ENCODE measurements at places on chromosomes 6 and 20.

DNA sequence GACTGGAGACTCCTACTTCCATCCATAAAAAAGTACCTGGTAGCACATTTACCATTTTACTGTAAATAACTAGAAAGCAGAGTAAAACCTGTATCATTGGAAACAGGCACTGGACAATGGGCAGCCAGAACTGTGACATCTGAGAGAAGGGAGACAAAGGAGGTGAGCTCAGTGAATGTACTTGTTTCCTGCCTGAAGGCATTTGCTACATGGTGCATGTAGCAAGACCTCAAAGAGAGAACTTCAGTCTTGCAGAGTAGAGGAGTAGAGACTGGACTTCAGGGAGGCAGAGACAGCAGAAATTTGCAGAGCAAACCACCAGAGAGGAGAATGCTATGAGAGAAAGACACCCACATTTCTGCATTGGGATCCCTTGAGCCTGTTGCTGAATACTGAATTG, 171.0 kb upstream of the CCN2 start:
- DNase-seq: no peak

DNA sequence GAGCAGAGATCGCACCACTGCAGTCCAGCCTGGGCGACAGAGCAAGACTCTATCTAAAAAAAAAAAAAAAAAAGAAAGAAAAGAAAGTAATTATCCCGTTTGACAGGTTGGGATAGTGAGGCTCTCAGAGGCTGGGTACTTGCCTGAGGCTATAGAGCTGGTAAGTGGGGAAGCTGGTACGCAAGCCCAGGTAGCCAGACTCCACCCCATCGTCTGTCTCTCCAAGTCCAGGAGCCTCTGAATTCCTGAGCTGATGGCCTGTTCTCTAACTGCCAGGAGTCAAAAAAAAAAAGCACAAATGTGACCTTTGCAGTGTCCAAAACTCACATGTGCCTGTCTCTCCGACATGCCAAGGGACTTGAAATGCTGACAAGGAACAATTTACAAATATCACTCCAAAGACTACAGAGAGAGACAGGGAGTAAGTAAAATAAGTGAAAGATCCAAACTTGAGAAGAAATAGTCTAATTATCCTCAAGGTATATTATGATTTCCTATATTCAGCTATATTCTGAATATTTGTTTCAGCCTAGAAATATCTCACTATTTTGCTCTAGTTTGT, 109.1 kb upstream of the SCAF8 start:
- no peak for DNase-seq

DNA sequence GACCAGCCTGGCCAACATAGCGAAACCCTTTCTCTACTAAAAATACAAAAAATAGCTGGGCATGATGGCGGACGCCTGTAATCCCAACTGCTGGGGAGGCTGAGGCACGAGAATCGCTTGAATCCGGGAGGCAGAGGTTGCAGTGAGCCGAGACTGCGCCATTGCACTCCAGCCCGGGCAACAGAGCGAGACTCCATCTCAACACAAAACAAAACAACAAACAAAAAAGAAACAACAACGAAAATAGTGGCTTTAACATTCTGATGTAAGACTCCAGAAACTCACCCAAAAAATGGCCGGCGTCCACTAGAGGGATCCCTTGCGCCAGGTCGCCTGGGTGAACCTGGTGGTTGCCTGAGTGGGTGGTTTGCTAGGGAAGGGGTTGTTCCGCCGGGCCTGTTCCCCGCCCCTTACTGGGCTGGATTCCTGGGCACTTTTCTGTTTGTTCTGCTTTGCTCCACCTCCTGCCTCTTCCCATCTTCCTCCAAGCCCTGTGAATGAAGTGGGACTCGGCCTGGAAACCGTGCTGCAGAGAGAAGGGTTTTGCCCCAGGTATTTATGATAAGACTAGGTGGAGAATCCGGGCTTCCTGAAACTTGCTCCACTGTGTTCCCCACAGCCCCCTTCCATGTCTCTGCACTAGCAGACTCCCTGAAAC, 1.5 kb downstream of the PABPC1L start:
- peak; percentile 24 for DNase-seq

- no peak for DNase-seq
Measured at GRCh38 chr6:159017757-159018559, 18.0 kb upstream of the RSPH3 start.

DNA sequence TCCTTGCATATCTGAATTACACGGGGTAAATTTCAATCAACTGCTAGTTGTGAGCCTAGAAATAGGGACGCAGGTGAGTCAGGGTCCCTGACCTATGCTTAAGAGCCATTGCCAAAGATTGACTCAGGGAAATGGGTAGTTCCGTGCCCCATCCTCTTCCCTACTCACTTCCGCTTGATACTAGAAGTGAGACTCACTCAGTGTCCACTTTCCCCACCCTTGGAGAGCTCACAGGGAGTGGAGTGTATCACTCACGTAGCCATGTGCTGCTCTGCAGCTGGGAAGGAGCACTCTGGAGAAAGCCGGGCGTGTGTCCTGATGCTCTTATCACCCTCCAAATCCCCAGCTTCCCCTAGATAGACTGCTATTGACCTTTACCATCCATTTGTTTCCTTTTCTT, 543 bp upstream of the MUC22 start:
- DNase-seq: no peak

- DNase-seq: no peak
Measured at GRCh38 chr6:24448396-24448795, 41.0 kb downstream of the GPLD1 start.

DNA sequence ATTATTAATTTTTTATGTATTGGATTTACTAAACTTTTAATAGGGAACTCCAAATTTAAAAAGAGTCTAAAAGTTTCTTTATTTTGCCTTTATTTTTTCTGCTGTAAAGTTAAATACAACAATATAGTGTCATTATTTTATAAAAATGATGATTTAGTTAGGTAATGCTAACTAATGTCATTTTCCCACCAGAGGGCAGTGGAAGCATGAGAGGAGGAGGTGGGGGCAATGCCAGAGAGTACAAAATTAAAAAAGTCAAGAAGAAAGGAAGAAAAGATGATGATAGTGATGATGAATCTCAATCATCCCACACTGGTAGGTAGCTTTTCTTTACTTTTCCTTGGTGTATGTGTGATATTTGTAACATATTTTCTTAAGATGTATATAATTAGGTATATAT, 20.2 kb upstream of the FHL5 start:
- DNase-seq: peak; percentile 28

DNA sequence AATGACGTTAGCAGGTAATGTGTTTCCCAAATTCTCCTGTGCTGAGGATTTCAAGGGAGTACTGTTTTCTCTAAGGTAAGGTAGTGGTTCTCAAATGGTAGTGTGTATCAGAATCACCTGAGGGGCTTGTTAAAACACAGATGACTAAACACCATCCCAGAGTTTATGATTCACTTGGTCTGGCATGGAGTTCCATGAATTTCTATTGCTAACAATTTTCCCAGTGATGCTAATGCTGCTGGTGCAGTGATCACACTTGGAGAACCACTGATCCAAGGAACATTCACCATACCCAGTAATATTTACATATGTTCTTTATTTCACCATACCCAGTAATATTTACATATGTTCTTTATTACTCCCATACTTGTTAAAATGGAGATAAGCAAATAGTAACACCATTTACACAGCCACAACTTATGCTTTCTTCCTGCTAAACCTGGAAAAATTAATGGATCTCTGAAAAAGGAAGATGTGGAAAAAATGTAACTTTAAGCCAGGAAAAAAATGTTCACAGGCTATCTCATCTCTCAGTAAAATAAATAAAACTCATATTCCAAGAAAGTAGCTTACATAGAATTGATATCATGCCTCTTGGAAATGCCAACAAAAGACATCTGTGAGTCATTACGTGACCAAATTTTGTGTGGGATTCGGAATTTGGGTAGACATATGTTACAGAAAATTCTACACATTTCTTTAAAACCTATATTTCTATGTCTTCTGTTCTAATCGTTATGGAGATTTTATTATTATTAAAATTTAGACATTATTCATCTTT, 129.5 kb downstream of the MMUT start:
- DNase-seq: peak; percentile 51

- no peak for DNase-seq
Measured at GRCh38 chr20:1005452-1006027, 3.4 kb upstream of the RSPO4 start.

- DNase-seq: no peak
Measured at GRCh38 chr6:149915970-149916865, 6.7 kb downstream of the RAET1G start.

- DNase-seq: peak; percentile 16
Measured at GRCh38 chr6:32196682-32197616, 4.5 kb upstream of the GPSM3 start.

- DNase-seq: peak; percentile 1
Measured at GRCh38 chr20:24208652-24209051, 220.1 kb upstream of the GGTLC1 start.

- DNase-seq: peak; percentile 92
Measured at GRCh38 chr6:44655412-44656342, 268.2 kb downstream of the CDC5L start.

DNA sequence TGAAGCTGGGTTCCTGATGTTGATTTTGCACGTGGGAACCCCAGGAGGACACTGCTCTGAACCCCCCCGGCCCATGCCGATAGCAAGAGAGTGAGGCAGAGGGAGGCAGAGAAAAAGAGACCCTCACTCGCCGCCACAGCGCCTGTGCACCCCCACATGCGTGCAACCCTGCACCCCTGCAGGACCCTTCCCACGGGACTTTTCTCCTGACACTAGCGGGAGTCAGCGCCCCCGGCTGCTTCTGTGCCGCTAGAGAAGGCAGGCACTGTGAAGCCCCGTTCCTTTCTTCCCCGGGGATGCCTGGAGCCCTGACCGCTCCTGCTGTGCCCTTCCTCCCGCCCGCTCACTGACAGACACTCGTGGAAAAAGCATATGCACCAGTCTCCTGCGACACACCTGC, 67.4 kb downstream of the GMPR start:
- DNase-seq: no peak

DNA sequence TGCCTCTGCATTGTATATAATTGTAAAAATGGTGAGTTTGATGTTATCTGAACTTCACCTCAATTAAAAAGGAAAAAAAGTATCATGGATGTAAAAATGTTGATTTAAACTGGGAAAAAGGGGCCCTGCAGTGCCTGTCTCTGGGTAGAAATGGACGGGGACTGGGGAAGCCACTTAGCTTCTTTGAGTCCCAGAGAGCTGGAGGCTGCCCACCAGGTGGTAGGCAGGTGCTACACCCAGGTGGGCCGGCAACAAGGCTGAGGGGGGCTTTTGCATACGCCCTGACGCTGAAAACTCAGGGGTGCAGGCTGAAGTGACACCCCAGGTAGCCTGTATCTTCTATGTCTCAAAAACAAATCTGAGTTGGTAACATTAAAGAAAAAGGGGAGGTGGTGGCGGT, 118.2 kb downstream of the SULF2 start:
- no peak for DNase-seq

DNA sequence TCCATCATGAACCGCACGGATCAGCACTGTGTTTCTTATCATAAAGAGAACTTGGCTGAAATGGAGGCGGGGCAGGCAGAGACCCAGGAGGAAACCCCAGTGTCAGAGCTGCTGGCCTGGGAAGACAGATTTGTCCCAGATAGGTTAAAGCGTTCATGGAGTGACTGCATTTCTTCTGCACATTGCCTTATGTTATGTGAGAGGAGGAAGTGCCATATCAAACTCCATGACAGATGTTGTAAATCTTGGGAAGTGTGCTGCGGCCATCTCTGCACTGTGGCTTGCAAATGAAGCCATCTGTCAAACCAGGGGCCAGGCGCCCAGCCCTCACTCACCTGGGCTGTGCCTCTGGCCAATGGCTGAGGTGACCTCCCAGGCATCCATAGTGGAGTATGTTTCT, 163.0 kb downstream of the SLC24A3 start:
- no peak for DNase-seq

GRCh38 chr6:149234051-149234962, 83.2 kb upstream of the TAB2 start:
- peak; percentile 37 for DNase-seq

- DNase-seq: peak; percentile 67
Measured at GRCh38 chr6:3324262-3324942, 65.7 kb downstream of the PSMG4 start.

GRCh38 chr20:29079769-29080690, 2177.4 kb upstream of the DEFB115 start:
- no peak for DNase-seq

DNA sequence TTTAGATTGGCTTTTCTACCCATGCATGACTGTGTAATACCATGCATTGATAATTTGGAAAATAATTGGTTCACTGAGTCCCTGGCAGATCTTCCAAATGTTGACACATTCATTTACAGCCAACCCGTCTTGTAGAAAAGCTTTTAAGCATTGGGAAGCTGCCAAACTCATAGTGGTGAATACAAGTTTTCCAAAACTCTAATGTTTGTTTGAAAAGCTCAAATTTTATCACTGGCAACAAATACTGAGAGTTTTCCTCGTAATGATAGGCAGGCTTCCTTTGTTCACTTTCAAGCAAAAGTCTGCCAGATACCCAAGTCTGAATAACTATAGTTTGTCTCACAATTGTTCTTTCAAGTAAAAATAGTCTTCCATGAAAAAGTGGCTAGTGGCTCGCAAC, 143.0 kb downstream of the FIG4 start:
- DNase-seq: peak; percentile 7

- DNase-seq: no peak
Measured at GRCh38 chr6:7628479-7628878, 38.5 kb downstream of the SNRNP48 start.

DNA sequence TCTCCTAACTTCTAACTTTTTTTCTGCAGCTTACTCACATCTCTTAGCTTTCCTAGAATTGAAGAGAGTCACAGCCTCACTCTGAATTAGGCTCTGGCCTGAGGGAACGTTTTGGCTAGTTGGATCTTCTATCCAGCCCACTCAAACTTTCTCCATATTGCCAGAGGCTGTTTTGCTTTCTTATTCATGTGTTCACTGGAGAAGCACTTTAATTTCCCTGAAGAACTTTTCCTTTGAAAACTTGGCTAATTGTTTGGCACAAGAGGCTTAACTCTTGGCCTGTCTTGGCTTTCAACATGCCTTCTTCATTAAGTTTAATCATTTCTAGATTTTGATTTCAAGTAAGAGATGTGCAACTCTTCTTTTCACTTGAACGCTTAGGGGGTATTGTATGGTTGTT, 138.2 kb upstream of the PLCB4 start:
- peak; percentile 62 for DNase-seq

GRCh38 chr6:6968731-6969552, 138.8 kb upstream of the RREB1 start:
- no peak for DNase-seq

GRCh38 chr6:130514712-130515111, 148.9 kb downstream of the TMEM200A start:
- DNase-seq: no peak

GRCh38 chr20:10328897-10329255, 105.1 kb downstream of the MKKS start:
- DNase-seq: no peak

GRCh38 chr6:27836783-27837624, 75.2 kb downstream of the OR2B2 start:
- DNase-seq: peak; percentile 77
